ENCODE measurements at places on chromosomes 5 and 9.

DNA sequence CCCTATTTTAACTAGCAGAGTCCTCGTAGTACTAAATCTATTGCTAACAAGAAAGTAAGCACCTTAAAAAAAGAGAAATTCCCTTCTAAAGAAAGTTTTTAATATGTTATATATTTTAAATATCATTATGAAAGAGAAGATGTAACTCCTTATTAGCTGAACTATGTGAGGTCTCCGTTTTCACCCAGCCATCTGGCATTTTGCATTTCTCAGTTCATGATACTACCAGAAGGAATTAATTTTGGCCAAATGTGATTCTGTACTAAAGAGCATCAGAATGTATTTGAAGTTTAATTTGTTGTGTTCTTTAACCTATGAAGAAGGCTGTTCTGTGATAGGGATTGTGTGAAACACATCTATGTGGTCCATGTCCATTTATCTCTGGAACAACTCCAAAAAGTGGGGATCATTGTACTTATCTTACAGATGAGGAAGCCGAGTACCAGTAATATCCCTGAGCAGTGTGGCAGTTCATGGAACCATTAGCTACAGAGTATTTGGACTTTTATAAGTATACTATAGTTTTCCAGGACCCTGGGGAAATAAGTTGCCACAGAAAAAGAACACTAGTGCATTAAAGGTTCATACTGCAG, 29.8 kb downstream of the TNFAIP8 start:
- no peak for DNase-seq

DNA sequence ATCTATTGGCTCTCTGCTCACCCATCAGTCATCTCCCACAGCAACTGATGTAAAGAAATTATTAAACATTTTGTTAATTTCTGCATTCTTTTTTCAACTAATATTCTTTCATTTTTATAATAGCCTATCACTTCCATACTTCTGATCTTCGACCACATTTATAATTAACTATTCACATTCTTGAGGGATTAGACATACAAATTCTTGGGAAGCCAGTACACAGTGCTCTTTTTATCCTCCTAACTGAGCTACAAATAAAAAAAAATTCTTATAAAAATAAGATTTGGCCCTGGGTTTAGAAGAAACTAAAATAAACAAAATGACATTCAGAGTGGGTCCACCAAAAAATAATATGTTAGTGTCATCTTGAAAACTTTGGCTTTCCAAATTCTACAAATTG, 103.7 kb upstream of the ITGA1 start:
- DNase-seq = no peak

- DNase-seq = peak; percentile 77
Observed at GRCh38 chr5:157189223-157189622, 8.6 kb downstream of the ITK start.

GRCh38 chr9:125637241-125637640, 69.8 kb downstream of the MAPKAP1 start:
- no peak for DNase-seq

DNA sequence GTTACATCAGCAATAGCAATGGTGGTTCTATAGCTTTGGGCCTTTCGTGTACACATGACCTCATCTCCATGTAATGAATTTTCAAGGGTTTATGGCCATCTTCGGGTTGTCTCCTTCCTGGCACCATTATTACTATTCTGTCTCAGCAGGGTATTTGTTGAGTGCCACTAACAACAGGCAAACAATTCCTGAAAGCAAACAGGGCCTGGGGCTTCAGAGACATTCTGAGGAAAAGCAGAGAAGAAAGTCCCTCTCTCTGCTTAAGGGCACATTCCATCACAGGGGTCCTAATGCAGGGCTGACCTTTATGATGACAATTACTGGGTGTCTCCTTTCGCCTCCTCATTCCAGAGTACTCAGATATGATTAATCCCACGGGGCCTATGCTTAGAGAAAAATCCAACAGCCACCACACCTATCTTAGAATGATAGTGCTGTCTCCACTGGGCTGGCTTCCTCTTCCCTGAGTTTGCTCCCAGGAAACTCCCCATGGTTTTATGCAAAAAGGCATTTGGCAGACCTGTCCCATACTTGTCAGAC, 540.2 kb upstream of the ZNF462 start:
- DNase-seq = no peak

- DNase-seq = no peak
Observed at GRCh38 chr5:179605026-179605833, 18.2 kb downstream of the HNRNPH1 start.

- no peak for DNase-seq
Observed at GRCh38 chr5:54882841-54883240, 102.6 kb downstream of the ESM1 start.

DNA sequence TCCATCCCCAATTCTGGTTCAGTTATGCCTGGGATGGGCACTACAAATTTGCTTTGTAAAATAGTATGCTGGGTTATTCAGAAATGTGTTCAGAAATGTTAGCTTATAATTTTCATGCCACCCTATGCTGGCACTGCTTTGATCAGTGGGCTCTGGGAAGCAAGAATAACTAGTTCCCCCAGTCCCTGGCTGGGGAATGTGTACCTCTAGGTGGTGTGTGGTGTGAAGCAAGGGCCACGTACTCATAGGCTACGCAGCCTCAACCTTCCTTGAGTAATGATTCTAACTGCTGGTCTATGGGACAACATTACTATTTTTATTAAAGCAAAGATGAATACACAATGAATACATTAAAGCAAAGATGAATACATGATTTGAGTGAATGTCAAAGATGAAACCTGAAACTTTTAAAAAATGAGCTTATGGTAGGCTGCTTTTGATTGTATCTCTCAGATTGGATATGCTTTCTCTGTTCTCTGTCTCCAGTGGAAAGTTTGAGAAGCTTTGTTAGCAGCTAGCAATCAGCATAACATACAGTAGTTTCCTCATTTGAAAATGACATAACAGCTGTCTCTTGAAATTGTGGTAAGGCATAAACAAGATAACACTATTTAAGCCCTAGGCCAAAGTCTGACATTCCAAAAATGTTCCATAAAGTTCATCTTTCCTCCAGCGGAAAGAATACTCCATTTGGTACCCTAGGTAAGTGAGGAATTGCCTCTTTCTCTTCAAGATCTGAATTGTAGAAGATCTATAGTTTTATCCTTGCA, 174.7 kb upstream of the NFIB start:
- DNase-seq = no peak

- no peak for DNase-seq
Observed at GRCh38 chr9:5843794-5844471, 11.0 kb upstream of the ERMP1 start.

DNA sequence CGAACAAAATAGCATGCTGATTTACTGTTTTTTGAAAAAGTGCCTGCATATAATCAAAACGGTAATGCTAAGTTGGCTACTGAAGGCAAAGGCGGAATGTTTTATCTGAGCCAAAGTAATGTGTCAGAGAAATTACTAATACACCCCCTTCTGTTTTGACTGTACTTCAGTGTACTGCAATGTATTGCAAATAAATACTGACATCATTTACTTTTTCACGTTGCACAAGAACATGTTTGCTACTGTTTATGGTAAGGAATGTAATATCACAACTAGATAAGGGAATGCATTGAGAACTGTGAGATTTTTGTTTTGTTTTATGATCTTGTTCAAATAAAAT, 813 bp upstream of the AGTPBP1 start:
- no peak for DNase-seq

DNA sequence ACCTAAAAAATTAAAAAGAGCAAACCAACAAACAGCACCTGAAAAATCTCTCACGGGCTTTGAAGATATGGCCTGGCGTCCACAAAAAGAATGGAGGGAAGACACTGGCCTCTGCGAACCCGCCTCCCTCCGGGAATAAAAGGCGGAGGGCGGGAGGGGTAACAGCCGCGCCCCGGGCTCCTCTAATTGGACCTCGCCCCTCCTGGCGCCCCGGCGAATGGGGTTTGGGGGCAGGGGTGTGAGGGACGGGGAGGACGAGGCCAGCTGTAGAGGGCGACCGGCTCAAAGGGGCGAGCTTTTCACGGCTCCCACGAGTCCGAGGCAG, 753 bp downstream of the FANCC start:
- peak; percentile 51 for DNase-seq

DNA sequence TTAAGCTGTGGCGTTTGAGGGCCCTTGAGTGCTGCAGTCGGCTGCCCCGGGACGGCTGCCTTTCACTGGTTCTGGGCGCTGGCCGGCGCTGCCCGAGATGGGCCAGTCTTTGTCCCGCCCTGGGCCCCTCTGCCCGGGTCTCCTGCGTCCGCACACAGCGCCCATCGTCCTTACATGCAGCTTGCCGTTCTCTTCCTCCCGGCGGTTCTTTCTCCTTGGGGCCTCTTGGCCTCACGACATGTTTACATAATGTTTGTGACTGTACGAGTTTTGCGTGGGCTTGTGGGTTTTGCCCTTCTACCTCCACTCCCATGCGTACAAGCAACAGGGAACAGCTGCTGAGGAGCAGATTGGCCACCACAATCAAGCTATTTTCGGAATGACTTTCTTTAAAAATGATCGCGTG, 618 bp downstream of the TNPO1 start:
- DNase-seq = peak; percentile 39

- DNase-seq = no peak
Observed at GRCh38 chr9:81791076-81791475, 101.7 kb upstream of the TLE1 start.

DNA sequence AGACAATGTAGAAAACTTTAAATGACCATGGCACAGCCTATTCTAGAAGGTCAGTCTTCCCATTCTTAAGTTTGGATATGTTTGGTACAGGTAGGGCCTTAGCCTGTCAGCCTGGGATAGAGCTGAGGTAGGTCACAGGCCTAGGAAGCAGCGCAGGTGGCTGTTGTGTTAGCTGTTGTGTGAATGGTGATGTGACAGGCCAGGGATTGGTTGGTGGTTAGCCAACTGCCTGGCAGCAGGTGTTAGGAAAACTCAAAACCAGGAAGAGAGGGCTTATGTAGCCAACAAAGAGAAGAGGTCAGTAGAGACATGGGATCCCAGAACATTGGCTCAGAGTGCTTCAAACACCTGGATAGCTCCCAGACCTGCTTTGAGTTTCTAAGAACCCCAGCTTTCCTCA, 84.2 kb downstream of the FBXO38 start:
- no peak for DNase-seq

DNA sequence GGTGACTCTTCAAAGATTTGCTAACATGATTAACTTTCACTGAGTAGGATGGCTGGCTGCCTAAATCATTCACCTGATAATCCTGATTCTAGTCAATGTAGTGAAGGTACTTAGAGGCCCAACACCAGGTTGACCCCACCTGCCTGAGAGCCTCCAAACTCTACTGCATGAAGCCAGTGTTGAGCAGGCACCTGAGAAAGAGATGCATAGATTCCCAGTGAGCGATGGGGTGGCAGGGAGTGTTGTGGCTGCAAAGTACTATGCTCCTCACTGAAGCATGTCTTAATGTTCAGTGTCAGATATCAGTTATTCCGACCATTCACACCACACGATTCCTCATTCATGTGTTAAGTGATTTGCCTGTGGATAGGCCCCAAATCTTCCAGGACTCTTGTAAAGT, 804.4 kb downstream of the TLE4 start:
- no peak for DNase-seq

- no peak for DNase-seq
Observed at GRCh38 chr5:19767987-19768386, 220.0 kb downstream of the CDH18 start.

GRCh38 chr5:176528301-176528700, 8.9 kb downstream of the RNF44 start:
- DNase-seq = no peak

- DNase-seq = no peak
Observed at GRCh38 chr5:174295702-174296436, 250.4 kb downstream of the NSG2 start.

DNA sequence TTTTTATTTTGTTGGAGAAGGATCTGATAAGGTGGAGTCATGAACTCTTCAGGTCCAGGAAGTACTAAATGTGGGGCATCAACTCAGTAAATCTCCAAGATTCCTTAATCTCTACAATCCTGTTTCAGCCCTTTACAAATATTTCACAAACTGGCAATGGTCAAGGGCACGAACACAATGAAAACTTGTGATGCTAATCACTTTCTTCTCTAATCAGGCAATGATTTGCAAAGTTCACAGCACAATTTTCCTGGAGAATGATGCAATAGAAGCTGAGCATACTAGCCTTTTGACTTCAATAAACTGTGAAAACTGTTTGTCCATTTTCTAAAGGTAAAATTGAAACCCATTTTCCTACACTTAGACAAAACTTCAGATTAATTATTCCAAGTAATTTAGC, 16.9 kb downstream of the GDF9 start:
- DNase-seq = no peak

GRCh38 chr5:77295863-77296378, 85.4 kb downstream of the PDE8B start:
- no peak for DNase-seq

DNA sequence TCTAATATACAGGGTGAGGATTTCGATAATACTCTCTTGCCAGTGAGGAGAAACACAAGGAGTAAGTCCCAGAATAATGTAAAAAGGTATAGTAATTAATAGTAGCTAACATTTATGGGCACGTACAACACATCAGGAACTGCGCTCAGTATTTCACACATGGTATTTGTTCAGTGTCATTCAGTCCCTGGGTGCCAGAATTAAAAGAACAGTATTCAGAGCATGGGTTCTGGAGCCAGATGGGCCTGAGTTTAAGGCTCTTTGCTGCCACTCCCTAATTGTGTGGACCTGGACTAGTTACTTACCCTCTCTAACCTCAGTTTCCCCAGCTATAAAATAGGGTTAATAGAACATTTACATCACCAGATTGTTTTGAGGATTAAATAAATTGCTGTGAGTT, 16.3 kb downstream of the OSTF1 start:
- DNase-seq = no peak

DNA sequence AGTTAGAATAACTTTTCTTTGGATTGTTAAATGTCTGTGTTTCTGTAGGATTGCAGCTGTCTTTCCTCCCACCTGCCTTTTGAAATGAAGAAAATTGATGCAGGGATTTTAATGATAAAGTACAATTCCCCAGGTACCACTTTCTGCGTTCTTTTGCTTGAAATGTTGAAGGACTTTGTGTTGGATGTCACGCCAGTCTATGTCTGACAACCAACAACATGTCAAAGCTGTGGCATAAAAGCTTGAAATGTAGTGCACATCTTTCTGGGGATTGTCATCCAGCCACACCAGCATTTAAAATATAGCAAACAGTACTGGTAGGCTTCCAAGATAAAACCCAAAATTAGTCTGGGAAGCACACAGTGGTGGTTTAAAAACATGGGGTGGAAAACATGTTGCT, 381.4 kb downstream of the TMEM161B start:
- DNase-seq = no peak

GRCh38 chr5:16924206-16924605, 11.9 kb downstream of the MYO10 start:
- DNase-seq = no peak

DNA sequence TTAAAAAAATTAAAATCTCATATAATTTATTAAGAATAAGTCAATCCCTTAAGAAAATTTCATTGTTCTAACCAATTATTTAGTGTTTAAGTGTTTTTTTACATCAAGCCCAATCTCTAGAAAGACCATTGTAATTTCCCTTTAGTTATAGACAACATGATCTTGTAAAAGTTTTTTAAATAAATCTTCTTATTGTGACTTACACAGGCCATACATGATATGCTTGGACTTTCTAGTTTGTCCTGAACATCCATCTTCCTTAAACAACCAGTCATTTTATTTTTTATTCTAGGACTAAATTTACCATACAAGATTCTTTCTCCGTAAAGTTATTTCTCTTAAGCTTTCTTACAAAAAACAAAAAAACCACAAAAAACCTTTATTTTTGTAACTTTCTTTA, 126.5 kb upstream of the MAST4 start:
- DNase-seq = no peak

Data from activated CD4-positive, alpha-beta T cell treated with anti-CD3 and anti-CD28 coated beads, Interleukin-2, amount 50 U/mL, for 48 hours (primary cell).